ENCODE measurements at places on chromosomes 3 and 15.

GRCh38 chr3:143648218-143648617 lies 200.1 kb downstream of the SLC9A9 start:
- DNase-seq = no peak

DNA sequence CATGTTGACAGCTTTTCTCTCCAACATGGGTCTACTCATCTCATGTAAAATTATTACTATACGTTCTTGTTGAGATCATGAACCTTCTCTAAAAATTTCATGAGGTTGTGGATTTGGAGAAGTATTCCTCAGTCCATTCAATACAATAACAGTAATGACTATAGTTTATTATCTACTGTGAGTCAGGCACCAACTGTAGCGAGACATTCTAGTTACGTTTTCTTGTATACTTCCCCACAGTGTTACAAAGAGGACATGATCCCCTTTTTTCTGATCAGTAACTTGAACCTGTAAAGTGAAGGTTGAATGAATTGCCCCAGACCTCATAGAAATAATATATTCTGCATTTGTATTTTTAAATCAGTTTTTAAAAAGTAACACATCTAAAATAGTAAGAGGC lies 76.4 kb downstream of the AKAP13 start:
- no peak for DNase-seq

DNA sequence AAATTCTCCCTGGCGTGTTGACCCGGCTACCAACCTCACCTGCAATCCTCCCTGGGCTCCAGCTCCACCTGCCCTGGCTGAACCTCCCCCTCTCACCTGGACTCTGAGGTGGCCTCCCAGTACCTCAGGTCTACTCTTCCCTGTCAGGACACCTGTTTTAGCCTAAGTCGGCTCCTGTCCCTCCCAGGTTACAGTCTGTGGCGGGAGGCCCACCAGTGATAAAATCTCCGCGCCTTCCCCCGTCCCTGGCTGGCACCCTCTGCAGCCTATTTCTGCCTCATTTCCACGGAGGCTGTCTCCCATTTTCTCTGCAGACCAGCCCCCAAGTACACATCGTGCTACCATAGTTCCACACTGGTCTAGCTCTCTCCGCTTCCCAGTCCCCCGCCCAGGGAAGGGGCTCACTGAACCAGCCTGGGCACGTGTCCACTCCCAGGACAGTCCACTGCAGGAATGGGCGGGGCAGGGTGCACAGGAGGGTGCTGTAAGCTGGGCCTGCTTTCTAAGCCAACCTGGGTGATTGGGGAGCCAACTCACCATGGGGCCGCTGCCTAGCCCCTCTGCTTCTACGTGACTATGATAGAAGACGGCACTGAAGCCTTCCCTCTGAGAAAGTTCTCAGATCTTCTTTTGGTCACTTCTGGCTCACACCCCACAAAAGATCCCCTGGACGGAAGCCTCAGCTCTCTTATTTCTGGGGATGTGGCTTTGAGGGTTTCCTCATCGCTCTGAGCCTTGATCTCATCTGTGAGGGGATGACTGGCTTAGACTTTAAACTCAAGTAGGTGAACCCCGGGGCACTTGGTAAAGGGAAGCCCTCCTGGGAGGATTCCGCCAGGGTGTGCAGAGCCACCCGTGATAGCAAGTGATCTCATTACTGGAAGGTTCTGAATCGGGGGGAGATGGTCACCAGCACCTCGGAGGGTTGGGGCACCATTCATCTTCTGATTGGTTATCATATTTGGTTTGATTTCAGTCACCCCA lies 96.6 kb downstream of the NSMCE3 start:
- no peak for DNase-seq

DNA sequence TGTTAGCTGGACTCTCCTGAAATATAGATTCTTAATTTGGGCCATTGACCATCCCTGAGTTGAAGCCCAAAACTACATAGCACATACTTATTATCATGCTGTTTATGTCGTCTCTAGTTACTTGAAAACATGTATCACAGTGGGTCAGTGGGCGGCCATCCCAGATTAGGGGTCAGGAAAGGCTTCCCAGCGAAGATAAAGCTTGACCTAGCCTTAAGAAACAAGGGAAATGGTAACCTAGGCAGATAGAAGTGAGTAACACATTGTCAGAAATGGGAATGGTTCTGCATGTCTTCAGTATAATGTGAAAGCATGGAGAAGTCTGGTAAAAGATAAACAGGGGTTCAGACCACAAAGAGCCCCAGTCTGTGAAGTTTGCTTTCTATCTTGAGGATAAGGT lies 124.7 kb downstream of the C3orf70 start:
- no peak for DNase-seq

DNA sequence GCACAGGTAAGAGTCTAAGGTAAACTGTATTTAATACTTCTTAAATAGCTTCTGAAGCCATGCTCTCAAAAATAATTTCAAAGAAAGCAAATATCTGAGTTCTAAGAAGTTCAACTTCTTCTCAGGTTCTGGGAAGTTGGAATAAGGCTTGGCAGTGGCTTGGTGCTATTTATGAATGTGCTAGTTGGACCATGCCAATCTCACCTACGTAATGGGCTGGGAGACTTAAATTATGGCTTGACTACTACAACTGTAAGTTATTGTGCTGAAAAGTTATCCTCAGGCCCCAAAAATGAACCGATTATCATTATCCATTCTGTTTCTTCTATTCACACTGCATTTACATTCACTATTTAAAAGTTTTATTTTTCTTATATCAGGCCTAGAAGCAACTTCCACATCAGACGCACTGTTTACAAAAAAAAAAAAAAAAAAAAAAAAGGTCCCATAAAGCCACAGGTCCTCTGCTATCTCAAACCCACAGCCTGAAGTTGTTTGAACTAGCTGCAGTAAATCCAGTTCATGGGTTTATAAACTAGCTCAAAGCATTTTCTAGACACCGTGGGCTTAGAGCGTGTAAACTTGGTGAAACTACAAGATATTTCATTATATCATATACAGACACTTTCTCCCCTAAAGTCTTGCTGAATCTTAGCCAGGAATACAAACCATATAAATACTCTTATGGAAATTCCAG lies 3.4 kb downstream of the LRIG1 start:
- DNase-seq = no peak

DNA sequence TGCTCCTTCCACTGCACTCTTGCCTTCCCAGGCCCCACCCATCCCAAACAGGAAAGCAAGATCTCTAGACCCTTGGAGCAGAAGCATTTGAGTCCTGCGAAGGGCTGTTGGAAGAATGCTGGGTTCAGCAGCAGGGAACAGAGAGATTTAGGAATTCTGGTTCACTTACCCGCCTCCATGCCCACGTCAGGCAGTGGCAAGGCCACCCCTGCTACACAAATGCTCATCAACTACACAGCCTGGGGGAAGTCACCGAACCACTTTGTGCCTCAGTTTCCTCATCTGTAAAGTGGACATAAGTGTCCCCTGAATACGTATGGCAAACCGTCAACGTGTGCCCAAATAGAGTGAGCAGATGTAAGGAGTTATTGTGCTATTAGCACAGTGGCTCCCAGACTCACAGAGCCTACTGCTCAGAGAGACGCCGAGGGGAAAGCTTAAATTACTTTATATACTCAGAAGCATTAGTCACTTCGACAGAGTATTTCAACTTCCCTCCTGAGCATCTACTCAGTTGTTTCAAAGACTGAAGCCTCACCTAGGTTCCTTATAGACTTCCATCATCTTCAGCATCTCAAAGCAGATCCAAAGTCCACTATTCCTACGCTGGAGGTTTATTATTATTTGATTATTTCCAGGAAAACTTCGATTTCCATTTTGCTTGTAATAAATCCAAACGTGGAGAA lies 905 bp downstream of the HOMER2 start:
- no peak for DNase-seq

GRCh38 chr3:103919327-103919726 lies 1447.4 kb upstream of the ALCAM start:
- DNase-seq = no peak

GRCh38 chr15:91113030-91113429 lies 13.0 kb downstream of the SV2B start:
- no peak for DNase-seq

DNA sequence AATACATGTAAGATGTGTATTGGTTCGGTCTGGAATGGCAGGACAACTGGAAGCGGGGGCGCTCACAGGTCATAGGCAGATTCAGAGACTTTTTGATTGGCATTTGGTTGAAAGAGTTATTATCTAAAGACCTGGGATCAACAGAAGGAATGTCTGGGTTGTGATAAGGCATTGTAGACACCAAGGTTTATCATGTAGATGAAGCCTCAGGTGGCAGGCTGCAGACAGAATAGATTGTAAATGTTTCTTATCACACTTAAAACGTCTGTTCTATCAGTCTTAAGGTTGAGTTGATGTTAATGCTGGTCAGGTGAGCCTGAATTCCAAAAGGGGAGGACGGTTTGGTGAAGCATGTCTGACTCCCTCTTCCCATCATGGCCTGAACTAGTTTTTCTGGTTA lies 295.9 kb upstream of the PROK2 start:
- DNase-seq = no peak

DNA sequence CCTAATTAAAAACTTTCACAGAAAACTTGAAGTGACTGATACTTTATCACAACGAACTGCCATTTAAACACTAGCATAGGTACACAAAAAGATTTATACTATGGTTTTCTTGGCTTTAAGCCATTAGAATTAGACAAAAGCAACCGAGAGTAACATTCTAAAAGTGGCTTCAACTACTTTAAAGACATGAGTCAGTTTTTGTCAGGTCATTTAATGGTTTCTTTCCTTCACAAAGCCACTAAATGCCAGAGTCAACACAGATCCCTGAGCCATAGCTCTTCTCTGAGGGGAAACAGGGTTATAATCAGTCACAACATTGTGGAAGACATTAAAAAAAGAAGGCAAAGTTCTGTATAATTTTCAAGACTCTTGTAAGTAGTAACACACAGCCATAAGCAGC lies 54.6 kb downstream of the CAPN3 start:
- DNase-seq = no peak

- no peak for DNase-seq
These were observed 249.4 kb upstream of the PLSCR5 start for GRCh38 chr3:146854523-146854922.

GRCh38 chr3:54296531-54296930 lies 174.2 kb downstream of the CACNA2D3 start:
- no peak for DNase-seq

- DNase-seq = no peak
These were observed 20.5 kb downstream of the MYO1E start for GRCh38 chr15:59352189-59352588.

DNA sequence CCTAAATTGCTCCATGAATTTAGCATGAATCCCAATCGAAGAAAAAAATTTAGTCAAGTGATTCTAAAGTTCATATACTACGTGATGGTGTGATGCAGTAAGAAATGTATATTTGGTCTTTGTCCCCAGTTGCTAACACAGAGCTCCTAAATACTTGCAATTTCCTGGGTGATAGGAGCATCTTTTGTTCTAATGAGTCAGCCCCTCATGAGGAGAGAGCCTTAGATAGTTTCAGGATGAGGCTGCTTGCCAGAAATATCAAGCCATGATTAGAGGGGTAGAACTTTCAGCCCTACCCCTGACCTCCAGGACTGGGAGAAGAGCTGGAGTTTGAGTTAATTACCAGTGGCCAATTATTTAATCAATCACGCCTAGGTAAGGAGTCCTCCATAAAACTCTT lies 170.2 kb downstream of the PDE8A start:
- no peak for DNase-seq

- DNase-seq = no peak
These were observed 29.1 kb downstream of the ALS2CL start for GRCh38 chr3:46664188-46664970.

DNA sequence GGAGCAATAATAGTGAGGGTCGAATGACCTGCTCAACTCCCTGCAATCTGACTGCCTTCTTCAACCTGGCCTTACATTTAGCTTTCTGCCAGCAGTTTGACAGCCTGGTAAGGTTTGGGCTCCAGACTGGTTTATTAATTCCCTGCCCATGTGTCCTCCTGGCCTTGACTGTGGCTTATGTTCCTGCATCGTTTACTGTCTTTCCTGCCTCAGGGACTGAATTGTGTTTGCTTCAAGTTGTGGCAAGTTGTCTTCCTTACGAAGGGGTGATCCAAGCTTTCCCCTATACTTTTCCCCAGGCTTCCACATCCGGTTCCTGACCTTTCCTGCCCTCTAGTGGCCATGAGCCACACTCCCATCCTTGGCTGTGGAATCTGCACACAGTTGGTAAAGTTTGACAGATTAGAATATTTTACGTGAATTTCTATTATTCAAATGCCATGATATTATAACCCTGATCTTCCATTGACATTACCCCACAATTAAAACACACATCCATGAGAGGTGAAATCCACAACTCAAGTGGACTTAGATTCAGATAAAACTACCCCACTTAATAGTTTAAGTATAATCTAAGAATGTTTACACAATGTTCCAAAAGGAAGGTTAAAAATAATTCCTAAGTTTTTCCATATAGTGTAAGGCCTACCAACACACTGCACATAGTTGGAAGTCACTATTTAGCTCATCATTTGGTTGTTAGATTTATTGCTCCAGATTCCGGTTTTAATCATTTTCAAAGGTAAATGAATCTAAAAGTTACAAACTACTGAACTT lies 95.7 kb downstream of the NEDD4 start:
- no peak for DNase-seq

GRCh38 chr3:44222337-44222736 lies 19.3 kb upstream of the TOPAZ1 start:
- DNase-seq = no peak

- peak; percentile 47 for DNase-seq
These were observed 52.8 kb downstream of the FAM43A start for GRCh38 chr3:194738254-194739093.

DNA sequence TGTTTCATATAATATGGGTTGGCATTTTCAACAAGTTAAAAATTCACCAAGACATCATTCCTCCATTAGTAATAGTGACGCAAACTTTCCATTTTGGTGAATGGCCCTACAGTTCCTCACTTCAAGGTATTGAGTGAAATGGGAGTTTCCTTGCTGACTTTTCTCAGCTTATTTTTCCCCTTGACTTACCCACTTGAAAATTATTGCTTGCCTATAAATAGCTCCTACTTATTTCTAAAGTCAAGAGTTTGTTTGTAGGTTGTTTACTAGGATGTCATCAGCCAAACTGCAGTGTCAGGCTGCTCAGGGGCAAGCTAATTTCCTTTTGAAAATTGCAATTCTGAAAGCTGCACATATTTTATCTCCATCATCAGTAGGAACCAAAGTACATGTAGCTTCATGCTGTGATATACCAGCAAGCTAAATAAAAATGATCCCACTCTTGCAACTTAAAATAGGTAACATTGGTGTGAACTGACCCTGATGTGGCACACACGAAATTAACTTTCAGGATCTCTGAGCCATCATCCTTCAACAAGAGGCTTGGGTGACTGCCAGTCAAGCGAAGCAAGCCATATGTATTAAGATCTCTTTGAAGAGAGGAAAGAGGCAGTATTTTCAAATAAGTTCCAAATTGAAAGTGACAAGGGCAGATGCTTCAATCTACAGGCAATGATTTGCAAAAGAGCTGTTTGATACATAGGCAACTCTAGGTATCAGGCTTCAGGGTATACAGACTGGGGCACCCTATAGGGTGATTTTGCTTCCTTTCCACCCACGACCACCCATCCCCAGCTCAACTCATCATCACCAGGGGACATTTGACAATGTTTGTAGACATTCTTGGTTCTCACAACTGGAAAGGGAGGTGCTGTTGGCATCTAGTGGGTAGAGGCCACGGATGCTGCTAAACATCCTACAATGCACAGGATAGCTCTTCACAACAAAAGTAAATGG lies 66.8 kb upstream of the RASGRP1 start:
- DNase-seq = no peak
